NCI-H2029 treated with DMSO at 0.1 percent for 48 hours (cell line): ENCODE measurements at places on chromosomes 7 and 10.

GRCh38 chr10:86642021-86642420 lies 12.3 kb upstream of the OPN4 start:
- DNase-seq, result no peak

- DNase-seq, result no peak
These were observed at the start of gene PIK3CG for GRCh38 chr7:106865130-106866041. Gene PIK3CG, plus strand, starts transcription at chr7:106865282. Its CDS starts 2,280 bp downstream, at chr7:106867562.

DNA sequence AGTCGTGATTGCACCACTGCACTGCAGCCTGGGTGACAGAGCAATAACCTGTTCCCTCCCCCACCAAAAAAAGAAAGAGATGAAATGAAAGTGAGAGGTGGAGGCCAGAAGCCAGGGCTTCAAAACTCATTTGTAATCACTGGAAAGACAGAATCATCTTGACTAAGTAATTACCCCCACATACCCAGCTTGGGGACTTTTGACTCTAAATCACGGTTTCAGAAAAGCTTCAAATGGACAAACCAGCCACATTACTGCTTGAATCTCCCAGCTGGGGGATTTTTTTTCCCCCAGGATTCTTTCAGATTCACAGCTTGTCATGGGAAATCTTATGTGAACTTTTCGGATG lies 361.0 kb downstream of the FRMD4A start:
- no peak for DNase-seq

DNA sequence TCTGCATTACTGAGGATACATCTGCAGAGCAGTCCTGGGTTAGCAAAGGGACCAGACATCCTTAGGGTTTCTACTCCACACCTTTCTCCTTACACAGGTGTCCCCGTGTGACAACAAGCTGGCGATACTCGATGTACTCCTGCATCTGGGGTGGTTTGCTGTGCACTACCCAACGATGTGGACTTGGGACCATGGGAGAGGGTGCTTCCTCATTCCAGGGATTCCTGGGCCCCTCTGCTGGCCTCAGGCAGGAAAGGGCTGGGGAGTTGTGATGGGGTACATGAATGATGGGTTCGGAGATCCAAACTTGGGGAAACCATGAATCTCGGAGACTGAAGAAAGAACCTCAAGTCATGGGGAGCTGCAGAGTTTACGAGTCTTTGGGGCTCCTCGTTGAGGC lies 179.6 kb upstream of the GALNT17 start:
- no peak for DNase-seq

DNA sequence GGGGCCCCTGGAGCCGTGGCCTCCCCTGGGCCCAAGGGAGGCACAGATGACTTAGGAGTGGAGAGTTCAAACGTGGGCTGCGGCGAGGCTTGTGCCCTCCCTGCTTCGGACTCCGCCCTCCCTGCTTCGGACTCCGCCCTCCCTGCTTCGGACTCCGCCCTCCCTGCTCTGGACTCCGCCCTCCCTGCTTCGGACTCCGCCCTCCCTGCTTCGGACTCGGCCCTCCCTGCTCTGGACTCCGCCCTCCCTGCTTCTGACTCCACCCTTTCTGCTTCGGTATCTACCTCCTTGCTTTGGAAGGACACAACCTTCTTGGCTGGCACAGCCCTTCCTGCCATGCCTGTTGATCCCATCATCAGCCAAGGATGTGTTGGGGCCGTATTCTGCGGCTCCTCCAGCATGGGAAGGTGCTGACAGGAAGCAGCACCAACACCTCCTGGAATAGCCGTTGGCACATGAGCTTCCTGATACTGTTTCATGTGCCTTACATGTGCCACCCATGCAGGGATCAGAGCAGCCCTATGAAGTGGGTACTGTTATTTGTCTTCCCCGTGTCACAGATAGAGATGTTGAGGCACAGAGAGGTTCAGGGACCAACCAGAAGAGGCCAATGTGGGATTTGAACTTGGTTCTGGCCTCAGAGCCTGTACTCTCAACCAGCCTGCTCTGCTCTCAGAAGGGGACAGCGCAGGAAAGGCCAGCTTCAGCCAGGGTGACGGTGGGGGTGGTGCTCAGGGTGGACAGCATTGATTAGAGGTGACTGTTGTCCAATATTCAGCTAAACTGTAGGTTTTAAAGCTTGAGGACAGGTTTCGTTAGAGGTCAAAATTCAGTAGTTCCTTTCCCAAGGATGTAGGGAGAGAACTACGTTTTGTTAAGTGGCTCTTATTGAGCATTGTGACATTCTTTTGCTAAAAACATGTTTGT lies 114.5 kb downstream of the NKX6-2 start:
- no peak for DNase-seq

DNA sequence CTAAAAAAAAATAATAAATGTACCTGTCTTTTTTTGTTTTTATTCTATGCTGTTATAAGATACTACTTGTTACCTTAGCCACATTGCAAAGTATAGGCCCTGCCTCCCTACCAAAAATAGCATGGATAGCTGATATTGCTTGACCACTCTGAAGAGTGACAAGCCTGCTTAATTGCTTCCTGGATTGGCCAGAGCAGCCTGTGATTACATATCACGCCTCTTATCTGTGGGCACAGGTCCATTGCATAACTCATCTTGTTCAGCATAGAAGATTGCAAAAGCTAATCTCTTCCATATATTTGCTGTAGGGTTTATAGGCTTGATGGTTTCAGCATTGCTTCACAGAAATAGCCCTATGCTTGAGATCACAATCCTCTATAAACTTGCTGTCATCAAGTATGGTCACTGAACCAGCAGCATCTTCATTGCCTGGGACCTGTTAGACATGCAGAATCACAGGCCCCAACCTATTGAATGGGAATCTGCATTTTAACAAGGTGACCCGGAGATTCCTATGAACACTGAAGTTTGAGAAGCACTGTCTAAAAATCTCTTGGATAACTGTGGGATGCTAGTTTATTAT lies 280.8 kb upstream of the CDC14C start:
- peak; percentile 66 for DNase-seq

DNA sequence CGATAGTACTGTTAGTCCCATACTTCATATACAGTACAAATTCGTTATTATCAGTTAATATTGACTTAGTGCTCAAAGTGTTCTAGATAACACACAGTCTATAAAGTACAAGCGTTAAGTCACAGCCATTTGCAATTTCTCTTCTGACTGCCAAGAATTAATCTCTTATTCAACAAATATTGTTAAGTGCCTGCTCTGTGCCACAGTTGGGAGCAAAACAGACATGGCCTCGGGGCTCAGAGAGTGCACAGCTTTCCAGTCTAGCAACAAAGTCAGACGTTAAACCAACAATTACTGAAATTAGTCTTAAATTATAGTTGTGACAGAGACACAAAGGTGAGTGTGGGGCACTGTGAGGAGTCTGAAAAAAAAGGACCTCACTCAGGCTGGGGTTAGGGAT lies 113.0 kb upstream of the DPP6 start:
- DNase-seq, result no peak

GRCh38 chr7:123410273-123410904 lies 124.0 kb downstream of the IQUB start:
- DNase-seq, result peak; percentile 28

GRCh38 chr10:75404815-75405597 lies 3.4 kb upstream of the ZNF503 start:
- DNase-seq, result no peak
